ENCODE measurements at places on chromosomes 12 and 14.

- no peak for DNase-seq
These were observed 170.8 kb upstream of the DYRK2 start for GRCh38 chr12:67477681-67478265.

DNA sequence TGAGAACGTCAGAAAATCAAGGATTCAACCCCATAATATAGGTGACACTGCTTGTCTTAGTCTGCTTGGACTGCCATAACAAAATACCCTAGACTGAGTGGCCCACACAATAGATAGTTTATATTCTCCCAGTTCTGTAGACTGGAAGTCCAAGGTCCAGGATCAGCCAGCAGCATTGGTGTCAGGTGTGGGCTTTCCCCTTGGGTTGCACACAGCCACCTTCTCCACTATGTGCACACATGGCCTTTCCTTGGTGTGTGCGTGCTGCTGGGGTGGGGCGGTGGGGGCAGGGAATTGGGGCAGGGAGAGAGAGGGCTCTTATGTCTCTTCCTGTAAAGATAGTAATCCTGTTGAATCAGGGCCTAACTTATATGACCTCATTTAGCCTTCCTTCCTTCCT, 106.4 kb downstream of the SLC25A47 start:
- DNase-seq = no peak

DNA sequence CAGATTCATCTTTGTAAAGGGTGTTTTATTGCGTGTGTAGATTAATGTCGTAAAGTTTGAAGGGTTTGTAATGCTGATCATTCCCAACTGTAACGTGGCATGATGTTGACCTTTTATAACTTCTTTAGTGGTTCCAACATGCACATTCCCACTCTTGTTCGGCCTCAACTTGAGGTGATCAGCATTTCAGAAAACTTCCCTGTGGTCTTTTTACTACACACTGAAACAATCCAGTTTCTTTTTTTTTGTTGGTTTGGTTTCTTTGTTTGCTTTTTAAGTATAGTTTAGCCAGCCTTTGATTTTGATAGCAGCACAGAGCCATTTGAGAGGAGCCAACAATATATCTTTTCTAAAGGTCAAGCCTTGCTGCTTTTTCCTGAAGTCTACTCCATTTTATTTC, 22.8 kb downstream of the UTP20 start:
- DNase-seq = no peak

GRCh38 chr14:50030036-50030435, 86.3 kb downstream of the VCPKMT start:
- no peak for DNase-seq

- no peak for DNase-seq
These were observed 172.4 kb upstream of the CAND1 start for GRCh38 chr12:67096533-67097318.

GRCh38 chr12:124401704-124402221, 106.9 kb downstream of the RFLNA start:
- no peak for DNase-seq

DNA sequence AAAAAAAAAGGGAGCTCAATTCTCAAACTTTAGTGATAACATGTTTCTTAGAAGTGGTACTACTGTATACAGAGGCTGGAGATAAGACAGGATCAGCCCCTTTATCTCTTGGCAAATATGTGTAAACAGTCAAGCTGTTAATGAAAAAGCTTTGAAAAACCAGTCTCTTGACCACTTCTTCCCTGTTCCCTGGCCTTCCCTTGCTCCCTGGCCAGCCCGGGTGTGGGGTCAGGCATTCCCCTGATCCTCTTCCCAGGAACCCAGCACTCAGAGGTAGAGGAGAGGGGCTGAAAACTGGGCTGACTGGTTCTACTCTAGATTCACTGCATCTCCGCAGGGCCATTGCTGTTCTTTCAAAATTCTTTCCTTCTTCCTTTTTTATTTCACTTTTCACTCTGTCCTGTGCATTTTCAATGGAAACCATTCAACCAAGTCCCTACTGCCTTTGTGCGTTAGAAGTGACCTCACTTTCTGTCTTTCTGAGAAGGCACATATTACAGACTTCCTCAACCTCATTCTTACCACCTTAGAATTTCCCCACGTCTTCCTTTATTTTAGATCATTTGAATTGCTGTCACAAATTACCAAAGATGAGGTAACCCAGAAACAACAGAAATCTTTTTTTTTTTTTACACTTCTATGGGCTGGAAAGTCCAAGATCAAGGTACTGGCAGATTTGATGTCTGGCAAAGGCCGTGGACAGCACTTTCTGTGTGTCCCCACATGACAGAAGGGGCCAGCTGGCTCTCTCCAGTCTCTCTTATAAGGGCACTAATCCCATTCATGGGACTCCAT, 5.7 kb downstream of the GNG2 start:
- no peak for DNase-seq

GRCh38 chr12:1501695-1502378, 92.5 kb downstream of the FBXL14 start:
- no peak for DNase-seq

DNA sequence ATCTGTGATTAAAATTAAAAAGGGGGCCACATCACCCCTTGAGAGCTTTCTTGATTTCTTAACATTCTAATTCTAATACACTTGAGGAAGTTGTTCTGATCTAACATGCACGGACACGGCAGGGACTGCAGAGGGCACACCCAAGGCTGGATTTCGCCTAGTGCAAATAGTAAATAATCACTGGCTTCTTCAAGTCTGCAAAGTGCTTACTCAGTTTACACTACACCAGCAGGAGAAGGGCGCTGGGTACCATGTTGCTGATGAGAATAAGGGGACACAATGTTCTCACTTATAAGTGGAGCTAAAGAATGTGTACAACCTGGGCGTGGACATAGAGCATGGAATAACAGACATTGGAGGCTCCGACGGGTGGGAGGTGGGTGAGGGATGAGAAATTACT, 34.2 kb downstream of the TBX5 start:
- DNase-seq = no peak

DNA sequence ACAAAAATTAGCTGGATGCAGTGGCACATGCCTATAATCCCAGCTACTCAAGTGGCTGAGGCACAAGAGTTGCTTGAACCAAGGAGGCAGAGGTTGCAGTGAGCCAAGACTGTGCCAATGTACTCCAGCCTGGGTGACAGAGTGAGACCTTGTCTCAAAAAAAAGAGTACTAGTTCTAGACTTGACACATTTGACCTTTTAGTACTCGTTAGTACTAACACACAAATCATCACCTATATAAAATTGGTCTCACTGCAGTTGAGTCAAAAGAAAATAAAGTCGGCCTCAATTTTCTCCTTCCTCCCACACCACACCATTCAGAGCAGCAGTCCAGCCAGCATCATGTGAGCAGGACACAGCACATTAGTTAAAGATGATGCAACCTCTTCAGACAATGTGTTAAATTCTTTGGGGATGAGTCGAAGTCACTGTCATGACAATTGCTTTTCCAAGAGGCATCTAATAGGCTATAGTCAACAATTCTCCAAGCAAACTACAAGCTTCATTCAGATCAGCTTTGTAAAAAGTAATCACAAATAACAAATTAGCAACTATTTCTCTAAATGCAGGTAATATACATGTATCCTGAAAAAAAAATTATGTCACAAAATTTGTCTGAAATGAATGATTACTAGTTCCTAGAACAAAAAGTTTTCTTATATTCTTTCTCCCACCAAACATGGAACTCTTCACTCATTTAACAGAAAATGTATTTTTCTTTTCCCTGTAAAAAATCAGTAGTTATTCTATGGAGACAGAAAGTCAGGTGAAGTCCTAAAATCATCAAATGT, 55.6 kb downstream of the CLIP1 start:
- DNase-seq = peak; percentile 93

- no peak for DNase-seq
These were observed 4.6 kb upstream of the HIP1R start for GRCh38 chr12:122830517-122831214.

DNA sequence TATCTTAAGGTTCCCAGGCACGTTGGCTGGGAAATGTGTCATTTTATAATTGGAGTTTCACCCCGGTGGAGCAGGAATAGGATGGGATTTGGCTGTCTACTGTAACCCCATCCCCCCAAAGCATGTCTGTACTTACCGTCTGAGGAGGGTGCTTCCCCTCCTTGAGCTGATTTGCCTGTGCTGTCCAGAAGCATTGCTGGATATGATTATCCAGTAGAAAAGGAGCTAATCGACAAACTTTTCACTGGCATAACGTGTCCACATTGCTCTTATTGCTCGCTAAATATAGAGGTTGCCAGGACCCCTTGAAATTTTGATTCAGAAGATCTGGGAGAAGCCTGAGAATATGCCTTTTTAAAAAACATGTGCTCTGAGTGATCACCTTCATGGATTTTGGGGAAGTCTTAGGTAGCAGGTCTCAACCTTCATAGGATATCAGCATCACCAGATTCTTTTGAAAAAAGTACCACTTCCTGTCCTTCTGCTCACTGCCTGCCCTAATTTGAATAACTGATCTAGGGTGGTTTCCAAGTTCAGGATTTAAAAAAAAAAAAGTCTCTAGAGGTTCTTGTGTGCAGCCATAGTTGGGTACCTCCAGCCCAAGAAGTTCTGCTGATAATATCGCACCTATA, 80.4 kb upstream of the KCNA1 start:
- DNase-seq = no peak

- DNase-seq = no peak
These were observed 851.8 kb downstream of the TMEM121 start for GRCh38 chr14:106378191-106378590.

GRCh38 chr12:111556676-111557075, 42.4 kb downstream of the ATXN2 start:
- no peak for DNase-seq

- no peak for DNase-seq
These were observed 47.8 kb downstream of the SLC25A21 start for GRCh38 chr14:37124614-37125013.

DNA sequence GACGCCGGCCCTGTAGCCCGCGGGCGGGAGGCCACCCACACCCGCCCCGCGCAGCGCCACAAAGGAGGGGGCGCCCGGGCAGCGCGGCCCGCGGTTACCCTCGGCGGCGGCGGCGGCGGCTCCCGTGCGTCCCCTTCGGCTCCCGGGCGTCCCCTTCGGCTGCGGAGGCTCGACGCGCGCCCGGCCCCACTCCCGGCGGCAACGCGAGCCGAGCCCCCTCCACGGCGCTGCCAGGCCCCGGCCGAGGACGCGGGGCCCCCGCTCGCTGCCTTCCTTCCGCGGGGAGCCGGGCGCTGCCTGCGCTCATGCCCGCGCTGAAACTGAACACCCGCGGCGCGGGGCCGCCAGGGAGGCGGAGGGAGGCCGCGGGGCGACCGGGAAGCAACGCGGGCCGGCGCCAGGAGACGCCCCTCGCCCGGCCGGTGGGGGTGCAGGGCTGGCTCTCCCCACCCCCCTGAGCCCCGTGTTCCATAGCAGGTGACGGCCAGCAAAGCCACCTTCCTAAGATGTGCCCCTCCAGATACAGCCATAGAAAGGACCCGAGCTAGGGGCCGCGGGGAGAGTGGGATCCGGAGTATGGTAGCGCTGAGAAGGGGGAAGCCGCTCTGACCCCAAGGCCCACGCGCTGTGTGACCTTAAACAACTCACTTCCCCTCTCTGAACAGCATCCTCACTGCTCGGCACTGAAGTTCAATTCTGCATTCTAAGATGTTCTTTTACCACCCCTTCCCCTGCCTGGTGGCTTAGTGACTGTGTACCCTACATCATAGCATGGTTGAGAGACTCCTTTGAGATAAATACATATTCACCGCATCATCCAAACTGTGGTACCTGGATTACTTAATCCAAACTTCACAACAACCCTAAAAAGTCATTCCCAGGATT, 42.8 kb downstream of the KDM2B start:
- no peak for DNase-seq

- DNase-seq = no peak
These were observed 28.7 kb downstream of the MAPKAPK5 start for GRCh38 chr12:111870706-111871105.

- no peak for DNase-seq
These were observed 55.7 kb downstream of the PCNX1 start for GRCh38 chr14:70962935-70963334.

DNA sequence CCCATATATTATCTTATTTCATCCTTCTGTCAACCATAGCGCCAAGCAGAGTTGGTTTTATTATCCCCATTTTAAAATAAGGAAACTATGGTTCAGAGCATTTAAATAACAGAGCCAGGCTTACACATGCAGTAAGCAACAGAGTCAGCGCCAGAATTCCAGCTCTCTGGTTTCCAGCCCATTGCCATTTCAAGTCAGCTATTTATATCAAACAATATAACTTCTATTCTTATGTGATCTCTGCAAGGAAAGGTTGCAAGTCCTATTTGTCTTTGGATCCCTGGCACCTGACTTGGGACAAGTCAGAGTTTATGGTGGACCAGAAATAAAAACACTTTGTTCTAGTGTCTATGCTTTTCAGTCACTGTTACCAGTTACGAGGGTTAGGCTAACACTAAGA, 174.1 kb upstream of the EEA1 start:
- DNase-seq = no peak

DNA sequence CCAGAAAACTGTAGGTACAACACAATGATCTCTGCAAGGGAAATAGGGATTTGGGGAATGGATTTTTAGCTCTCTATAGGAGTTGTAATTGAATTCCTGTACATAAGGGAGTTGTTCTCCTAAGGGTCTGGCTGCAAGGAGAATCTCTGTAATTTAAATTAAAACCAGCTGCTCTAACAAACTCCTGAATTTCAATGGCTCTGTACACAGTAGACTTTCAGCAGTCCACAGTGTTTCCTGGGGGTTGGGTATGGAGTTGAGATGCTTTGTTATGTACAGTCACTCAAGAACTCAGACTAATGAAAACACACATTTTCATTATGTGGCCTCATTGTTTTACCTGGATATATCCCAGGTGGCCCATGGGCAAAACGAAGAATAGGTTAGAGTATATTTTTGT, 93.2 kb downstream of the NAV3 start:
- DNase-seq = no peak

- no peak for DNase-seq
These were observed 210.2 kb upstream of the RPL10L start for GRCh38 chr14:46861753-46862152.
